ENCODE measurements at places on chromosomes 5 and 9. TPM values are rescaled to one million over a fixed set of nuclear protein-coding genes. Genes with fewer than 3 reads are reported as not detected.

Gene ABLIM3
- 3.7 TPM for total RNA-seq

DNA sequence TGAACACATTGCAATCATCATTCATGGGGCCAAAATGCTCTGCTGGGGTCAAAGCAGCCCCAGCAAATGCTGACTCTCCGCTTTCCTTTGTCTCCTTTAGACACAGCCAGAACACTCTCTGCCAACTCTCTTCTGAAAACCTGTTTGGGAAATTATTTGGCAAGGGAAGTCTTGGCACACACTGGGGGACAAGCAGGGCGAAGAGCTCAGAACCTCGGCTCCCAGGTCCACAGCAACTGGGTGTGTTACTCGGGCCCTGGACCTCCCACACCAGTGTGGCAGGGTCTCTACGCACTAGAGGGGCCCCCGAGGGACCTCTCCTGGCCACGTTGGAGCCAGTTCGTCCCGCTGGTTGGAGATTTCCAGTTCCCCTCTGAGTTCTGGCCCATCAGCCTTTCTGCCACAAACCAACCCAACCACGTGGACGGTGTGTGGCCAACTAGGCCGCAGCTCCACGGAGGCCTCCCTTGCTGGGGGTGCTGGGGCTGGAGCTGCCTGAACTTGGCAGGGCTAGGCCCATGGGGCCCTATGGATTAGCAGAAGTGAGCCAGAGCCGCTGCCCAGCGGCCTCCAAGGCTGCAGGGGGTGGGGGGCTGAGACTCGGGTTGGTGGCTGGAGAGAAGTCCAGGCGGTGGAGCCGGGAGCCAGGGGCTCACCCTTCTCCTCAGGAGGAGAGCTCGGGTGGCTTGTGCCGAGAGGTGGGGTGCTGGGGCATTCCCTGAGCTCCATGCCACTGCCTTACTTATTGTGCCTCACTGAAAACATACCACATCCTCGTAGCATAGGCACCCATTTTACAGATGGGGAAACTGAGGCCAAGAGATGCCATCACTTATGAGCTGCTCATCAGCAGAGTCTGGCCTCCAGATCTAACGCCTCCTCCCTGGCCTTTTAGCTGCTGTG is 46.8 kb upstream of the RNU6ATAC start:
- DNase-seq: no peak

- no peak for DNase-seq
Observed at GRCh38 chr9:127180457-127181314, 58.3 kb upstream of the ANGPTL2 start.

Gene PCDHA9
- under 0.01 TPM for total RNA-seq

GRCh38 chr9:86116425-86116824 is 17.1 kb upstream of the GOLM1 start:
- DNase-seq: no peak

- DNase-seq: peak; percentile 19
Observed at GRCh38 chr5:159877894-159878448, 38.3 kb upstream of the ADRA1B start.

GRCh38 chr9:70554881-70555280 is 140.4 kb upstream of the KLF9 start:
- no peak for DNase-seq

DNA sequence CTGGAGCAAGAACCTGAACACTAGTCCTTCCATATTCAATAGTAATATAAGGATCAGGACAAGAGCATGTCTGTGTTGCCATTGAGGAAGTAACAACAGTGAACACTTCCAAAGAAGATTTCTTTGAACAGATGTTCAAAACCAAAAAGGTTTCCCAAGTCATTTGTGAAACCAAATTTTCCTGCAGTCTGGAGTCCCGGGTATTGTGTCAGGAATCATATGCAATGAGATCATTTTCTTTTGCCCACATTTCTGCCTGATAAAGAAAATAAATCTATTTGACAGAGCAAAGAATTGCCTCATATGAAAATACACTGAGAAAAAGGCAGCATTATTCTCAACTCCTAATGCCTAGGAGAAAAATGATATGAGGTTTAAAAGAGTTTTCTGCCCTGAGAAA is 151.7 kb downstream of the SNX18 start:
- DNase-seq: no peak

DNA sequence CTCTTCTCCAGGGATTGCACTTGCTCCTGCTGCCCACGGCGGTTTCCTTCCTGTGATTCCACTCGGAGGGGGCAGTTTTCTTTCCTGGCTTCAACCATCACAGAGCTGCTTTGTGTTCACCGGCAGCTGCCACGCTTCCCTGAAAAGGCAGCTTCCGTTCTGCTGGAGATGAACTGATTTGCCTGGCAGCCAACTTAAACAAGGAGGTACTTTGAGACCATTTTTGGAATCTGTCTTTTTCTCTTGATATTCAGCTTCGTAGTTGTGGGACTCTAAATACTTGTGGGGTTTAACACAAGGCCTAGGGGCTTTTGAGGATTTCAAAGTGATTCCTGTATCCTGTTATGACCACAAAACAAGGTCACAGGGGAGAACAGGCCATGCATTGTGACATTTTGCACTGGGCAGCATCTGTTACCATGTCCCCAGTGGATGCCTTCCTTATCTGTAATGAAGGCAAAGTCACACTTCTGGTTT is 192.0 kb downstream of the MTRR start:
- DNase-seq: no peak

Gene SLC6A7
- not detected for total RNA-seq

DNA sequence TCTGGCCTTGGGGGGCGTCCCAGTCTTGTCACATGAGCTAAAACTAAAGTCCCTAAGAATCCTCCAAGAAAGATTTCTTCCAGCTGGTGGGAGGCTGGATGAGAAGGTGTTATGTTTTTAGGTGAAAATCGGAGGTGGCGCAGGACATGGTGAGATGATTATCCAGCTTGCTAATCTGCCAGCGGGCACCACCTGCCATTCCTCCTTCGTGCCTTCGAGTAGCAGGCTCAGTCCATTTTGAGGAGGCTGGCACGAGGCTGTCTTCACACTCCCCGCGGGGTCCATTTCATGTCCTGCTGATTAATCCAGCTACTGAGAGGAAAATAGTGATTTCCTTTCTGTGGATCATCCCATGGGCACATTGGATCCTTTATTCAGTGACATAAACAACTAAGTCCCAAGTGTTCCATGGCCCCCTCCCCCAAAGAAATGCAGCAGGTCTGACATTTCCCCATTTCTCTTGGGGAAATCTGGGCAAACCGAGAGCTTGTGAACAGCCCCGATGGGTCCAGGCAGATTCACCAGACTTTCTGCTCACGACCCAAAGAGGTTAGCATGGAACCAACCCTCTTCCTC is 38.2 kb upstream of the EXOC3 start:
- DNase-seq: no peak

Gene OR13D1
- total RNA-seq: not detected

DNA sequence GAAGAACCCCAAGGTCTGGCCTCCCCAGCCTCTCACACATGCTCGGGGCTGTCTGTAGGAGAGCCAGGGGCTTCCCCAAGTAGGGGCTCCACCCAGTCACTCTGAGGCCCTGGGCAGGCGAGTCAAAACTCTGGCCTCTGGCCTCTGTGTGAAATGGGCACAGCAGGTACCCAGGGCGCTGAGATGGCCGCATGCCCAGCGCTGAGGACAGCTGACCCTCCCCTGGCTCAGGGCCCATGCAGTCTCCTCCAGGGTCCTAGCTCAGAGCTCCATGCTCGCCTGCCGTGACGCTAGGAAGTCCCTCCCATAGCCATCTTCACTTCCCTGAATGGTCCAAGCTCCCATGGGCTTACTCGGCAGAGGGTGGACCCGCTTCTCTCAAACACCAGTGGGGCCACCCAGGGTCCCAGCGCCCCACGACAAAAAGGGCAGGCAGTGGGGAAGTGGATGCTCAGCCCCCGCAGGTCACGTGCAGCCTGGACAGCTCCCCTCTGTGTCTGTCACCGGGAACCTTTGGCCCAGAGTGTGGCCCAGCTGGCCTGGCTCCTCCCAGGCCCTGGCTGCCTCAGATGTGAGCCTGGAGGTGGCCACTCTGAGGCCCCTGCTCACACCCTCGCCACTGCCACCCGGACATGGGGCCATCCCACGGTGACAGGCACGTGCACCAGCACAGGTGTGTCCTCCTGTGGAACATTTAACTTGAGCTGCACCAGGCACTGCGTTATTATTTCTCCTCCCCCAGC is 12.2 kb upstream of the VAV2 start:
- DNase-seq: no peak

- DNase-seq: no peak
Observed at GRCh38 chr9:121738968-121739367, 87.5 kb downstream of the DAB2IP start.

Gene TRIM7
- total RNA-seq: 35.7 TPM

Gene SOWAHA
- not detected for total RNA-seq

Gene C6
- not detected for total RNA-seq

- DNase-seq: peak; percentile 51
Observed at GRCh38 chr5:54457094-54457862, 1.8 kb downstream of the HSPB3 start.

Gene TAL2
- total RNA-seq: not detected

Gene BARHL1
- total RNA-seq: not detected

- DNase-seq: peak; percentile 45
Observed at GRCh38 chr9:94761481-94761880, 35.0 kb downstream of the AOPEP start.

- DNase-seq: no peak
Observed at GRCh38 chr9:27856748-27857147, 283.5 kb upstream of the C9orf72 start.

Gene HAND1
- total RNA-seq: not detected

Gene DIPK1B
- total RNA-seq: not detected

GRCh38 chr5:78419396-78419795 is 59.0 kb downstream of the SCAMP1 start:
- DNase-seq: no peak

- no peak for DNase-seq
Observed at GRCh38 chr9:122930541-122931225, 629 bp downstream of the ZBTB26 start.

Gene IFNA2
- not detected for total RNA-seq

- DNase-seq: no peak
Observed at GRCh38 chr9:90107726-90108655, 503.2 kb downstream of the GADD45G start.

GRCh38 chr9:130308081-130308571 is 42.6 kb downstream of the HMCN2 start:
- no peak for DNase-seq

Gene FYB1
- 0.26 TPM for total RNA-seq

Gene FAT2
- 34.2 TPM for total RNA-seq

- DNase-seq: no peak
Observed at GRCh38 chr5:140551872-140552271, 4.4 kb downstream of the EIF4EBP3 start.

GRCh38 chr5:32201122-32201753 is 27.1 kb upstream of the GOLPH3 start:
- peak; percentile 58 for DNase-seq

DNA sequence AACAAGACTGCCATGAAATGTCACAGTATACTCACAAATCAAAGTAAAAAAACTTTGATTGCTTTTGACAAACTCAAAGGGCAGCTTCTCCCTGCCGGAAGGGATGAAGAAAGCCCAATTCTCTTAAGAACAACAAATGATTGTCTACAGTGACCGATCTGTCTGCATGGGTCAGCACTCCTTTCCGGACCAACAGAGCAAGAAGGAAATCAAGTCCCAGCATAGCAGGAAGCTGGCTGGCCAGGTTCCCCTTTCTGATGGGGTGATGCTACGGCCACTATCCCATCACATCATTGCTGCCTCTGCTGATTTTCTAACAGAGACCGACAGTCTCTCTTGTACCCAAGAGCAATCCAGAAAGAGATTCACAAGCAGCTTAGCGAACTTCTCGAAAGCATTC is 692 bp downstream of the C1QTNF3 start:
- no peak for DNase-seq

- DNase-seq: peak; percentile 87
Observed at GRCh38 chr5:134224888-134225779, 739 bp downstream of the PPP2CA start.
